ENCODE measurements at places on chromosomes 7 and 10. TPM values are rescaled to one million over a fixed set of nuclear protein-coding genes. Genes with fewer than 3 reads are reported as not detected.

SLC13A1 gene
- not detected for total RNA-seq

TMEM236 gene
- 0.38 TPM for total RNA-seq

PIP gene
- total RNA-seq = not detected

LIPN gene
- total RNA-seq = not detected

AEBP1 gene
- total RNA-seq = 9.1 TPM

GPR37 gene
- 0.13 TPM for total RNA-seq
